ENCODE measurements at places on chromosomes 5 and 9.

DNA sequence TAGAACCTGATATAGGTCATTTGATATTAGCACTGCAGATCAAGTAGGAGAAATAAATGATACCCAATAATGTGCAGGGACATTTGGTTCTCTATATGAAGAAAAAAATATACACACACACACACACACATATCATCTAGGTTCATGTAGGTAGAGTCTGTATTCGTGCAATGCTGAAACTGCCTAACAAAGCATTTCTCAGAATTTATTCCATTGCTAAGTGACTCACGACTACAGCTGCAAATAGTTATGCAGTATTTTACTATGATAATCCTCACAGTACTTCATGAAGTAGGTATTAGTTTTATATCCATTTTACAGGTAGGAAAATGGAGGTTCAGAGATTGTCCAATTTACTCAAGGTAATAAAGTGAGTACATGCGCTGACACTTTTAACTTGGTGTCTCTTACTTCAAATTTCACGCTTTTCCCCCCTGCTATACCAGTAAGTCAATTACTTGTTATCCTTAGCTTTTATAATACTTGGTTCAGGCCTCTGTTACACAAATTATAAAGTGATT lies 2.4 kb downstream of the GIN1 start:
- no peak for DNase-seq

GRCh38 chr9:121852651-121853616 lies 201.5 kb downstream of the DAB2IP start:
- no peak for DNase-seq

DNA sequence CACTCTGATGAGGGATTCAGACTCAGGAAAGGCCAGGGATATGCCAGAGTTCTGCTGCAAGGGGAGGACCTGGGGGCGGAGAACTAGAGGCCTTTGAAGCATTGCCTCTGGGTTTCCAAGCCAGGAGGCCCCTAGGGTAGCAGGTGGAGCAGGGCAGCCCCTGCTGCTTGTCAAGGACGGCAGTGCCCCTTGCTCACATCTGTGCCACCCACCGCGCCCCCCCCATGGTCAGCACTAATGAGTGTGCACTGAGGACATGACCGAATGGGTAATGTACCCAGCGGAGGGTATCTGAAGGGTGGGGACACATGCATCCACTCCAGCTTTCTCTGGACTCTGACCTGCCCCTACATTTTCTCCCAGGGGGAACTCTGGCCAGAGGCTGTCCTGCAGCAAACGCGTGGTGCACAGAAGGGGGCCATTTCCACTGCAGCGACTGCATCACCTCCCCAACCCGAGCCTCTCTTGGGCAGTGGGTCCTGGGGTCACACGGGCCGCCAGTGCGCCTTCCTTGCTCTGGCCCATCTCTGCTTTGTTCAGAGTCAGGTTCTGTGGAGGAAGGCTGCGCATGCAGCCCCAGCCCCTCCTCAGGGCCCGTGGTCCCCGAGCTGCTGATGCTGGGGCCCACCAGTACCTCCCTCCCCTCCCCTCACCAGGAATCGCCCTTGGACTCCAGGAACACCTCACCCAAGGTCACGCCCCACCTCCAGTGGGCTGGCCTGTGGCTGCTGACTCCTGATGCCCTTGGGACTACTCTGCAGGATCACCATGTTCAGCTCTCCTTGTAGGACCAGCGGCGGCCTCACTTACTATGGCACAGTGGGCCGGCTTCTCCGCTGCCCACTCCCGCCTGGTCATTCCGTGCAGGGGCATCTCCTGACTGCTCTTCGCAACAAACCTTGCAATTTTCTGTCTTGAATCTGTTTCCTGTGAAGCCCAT lies 31.2 kb downstream of the STC2 start:
- DNase-seq: no peak

- no peak for DNase-seq
Observed at GRCh38 chr5:129271308-129271707, 176.8 kb downstream of the ISOC1 start.

DNA sequence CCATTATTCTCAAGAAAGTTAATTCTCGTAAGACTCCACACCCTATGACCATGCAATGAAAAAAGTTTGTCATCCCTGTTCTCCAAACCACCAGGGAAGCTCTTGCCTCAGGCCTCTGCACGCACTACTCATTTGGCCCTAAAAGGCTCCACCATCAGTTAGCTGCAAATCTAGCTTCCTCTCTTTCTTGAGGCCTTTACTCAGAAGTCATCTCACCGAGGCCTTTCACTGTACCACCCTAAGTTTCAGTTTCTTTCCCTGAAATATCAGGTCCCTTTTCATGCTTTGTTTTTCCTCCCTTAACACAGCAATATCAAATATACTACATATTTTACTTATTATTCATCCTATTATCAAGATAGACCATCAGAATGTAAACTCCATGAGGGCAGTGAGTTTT lies 39.1 kb downstream of the OXCT1 start:
- no peak for DNase-seq

- DNase-seq: no peak
Observed at GRCh38 chr5:123211084-123211483, 122.0 kb downstream of the PRDM6 start.

GRCh38 chr5:154284433-154284832 lies 93.9 kb downstream of the GALNT10 start:
- no peak for DNase-seq

DNA sequence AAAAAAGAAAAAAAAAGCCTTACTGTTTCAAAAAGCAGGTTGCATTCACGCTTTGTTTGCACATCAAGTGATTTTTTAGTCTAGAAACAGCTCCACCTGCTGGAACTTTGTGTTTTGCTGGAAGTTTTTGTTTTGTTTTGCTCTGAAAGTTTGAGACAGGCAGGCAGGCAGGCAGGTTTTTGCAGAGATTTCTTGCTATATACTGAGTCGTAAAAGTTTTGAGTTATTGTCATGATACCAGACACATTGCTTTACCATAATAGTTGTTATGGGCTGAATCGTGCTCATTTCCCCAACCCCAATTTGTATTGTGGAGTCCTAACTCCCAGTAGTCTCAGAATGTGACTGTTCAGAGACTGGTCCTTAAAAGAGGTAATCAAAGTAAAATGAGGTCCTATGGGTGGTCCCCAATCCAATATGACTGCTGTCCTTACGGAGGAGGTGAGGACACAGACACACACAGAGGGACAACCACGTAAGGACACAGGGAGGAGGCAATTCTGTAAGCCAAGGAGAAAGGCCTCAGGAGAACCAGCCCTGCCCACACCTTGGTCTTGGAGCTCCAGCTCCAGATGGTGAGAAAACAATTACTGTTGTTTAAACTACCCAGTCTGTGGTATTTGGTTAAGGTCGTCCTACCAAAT lies 20.9 kb downstream of the OR2Y1 start:
- DNase-seq: peak; percentile 6

GRCh38 chr5:134245101-134245604 lies 19.3 kb upstream of the PPP2CA start:
- no peak for DNase-seq

- no peak for DNase-seq
Observed at GRCh38 chr9:109190151-109190550, 23.1 kb upstream of the FRRS1L start.

DNA sequence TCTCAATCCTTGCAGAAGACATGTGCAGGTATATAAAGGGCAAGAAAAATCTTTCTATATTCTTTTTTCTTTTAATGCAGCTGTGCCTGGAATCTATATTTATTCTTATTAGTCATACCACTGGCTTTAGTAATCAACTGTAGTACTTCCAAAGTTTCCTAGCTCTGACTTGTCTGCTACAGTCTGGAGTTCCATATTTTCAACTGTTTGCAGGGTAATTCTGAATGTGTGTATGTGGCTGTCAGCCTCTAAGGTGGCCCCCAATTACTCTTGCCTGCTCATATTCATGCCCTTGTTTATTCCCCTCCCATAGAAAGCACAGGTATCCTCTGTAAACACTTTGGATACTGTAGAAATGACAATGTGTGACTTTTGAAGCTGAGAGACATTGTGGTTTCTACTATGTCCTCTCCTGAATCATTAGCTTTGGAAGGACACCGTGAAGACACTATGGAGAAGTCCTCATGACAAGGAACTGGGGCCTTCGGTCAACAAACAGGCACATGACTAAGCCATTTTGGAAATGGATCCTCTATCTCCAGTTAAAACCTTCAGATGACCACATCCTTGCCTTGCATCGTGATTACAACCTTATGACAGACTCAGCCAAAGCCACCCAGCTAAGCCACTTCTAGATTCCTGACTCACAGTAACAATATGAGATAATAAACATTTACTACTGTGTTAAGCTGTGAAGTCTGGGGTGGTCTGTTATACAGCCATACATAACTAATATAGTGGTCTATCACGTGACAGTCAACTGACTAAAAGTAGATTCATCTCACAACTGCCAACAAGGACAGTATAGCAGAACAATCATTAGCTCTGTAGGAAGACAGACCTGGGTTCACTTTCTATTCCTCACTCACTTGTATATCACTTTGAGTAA lies 49.5 kb upstream of the SUSD1 start:
- DNase-seq: no peak

GRCh38 chr5:55702598-55703345 lies 9.4 kb downstream of the SLC38A9 start:
- no peak for DNase-seq

- no peak for DNase-seq
Observed at GRCh38 chr9:121689461-121690157, 38.2 kb downstream of the DAB2IP start.

DNA sequence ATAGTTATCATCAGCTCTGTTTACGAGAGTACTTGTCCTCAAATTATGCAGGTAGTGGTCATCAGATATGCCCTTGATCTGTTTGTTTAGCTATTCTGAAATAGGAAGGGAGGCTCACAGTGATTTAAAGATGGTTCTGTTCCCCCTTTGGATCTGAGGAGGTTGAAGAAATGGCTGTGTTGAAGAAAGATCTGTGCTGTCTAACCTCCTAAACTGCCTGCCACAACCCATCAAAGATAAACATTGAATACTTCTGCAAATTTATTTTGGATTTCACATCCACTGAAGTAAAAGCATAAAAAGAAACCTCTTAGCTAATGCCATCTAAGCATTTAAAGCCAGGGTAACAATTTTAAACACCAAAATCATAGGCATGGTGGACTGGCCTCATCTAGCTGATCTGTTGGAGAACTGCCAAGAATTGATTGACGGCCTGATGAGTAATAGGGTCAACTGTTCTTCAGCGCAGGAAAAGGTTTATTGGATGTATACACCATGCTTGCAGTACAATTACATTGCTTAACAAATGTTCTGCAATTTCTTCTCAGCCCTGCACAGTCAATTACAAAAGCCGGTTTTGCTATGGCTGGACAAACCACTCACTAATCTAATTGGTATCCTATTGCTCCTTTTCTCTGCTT lies 97.6 kb downstream of the SEMA6A start:
- no peak for DNase-seq

DNA sequence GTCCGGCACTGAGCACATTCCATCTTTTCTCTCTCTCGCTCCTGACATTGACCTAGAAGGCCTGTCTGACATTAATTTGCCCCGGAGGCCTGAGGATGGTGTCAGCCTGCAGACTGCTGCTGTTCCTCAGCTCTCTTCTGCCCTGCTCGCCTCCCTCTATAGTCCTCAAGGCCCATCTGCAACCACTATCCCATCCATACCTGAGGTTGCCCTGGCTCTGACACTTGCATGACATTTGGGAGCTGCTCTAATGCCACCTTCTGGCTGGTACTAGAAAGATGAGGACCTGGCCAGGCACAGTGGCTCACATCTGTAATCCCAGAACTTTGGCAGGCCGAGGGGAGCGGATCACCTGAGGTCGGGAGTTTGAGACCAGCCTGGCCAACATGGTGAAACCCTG lies 38.6 kb upstream of the GGTA1 start:
- no peak for DNase-seq

DNA sequence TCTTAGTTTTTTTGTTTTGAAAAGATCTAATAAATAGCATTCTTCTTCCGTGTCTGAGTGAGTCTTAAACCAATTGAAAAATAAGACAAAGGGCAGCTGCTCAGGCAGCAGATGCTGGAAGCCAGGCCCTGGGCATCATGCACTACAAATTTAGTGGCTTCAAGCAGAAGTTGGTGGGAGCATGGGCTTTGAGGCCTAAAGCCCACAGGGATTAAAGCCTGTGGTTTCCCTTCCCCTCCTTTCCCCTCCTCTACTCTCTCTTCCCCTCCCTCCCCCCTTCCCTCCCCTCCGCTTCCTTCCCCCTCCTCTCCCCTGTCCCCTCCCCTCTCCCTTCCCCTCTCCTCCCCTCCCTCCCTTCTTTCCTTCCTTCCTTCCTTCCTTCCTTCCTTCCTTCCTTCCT lies 20.1 kb upstream of the KIF4B start:
- DNase-seq: no peak

DNA sequence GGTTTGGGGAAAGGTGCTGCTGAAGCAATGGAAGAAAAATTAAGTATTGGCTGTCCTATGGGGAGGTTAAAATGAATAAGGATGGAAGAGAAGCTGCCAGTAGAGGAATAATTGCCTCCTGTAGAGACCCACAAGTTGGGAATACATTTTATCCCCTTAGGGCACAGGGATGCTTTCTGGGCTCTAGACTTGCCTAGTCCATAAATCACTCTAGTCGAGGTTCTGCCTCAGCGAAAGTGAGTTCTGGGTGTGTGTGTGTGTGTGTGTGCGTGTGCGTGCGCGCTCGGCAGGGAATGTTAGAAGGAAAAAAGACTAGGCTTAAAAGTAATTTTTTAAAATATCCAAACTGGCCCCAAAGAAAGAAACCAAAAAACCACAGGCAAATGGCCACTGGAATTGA lies 291.6 kb downstream of the DOCK8 start:
- no peak for DNase-seq

- DNase-seq: no peak
Observed at GRCh38 chr5:148085977-148086705, 22.4 kb downstream of the SPINK5 start.

DNA sequence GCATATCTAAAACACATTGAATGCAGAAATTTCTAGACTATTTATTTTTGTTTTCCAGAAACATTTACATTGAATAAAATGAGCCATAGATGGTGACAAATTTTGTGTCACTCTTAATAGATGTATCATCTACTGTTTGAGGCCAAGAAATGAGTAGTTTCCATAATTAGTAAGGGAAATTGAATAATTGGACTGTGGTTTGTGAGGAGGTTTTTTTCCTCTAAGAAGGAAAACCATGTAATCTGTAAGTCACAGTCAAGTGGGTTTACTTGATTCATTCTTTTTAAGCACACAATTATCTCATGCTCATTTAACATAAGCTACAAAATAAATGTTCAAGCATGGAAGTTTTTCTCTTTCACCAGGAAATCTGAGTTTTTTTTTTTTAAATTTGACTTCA lies 876.4 kb downstream of the NR2F1-AS1 start:
- no peak for DNase-seq

DNA sequence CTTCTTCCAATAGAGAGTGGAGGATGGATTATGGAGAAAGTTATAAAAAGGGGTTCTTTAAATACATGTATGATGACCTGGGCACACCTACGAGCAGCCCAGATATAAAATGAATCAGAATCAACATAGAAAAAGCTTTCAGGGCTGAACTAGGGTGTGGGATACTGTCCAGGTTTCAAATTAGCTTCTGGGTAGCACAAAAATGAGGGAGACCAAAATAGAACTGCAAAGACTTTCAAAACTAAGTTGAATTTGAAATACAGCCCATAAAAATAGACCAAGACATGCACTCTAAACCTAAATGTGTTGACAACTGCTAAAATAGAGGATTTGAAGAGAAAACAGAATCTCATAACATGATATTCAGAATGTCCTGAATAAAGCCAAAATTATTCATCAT lies 17.0 kb downstream of the ZNF484 start:
- DNase-seq: no peak
